ENCODE measurements at places on chromosomes 13 and 19. TPM values are rescaled to one million over a fixed set of nuclear protein-coding genes. Genes with fewer than 3 reads are reported as not detected.

Gene FAM216B
- not detected for polyA plus RNA-seq

Gene DYRK1B
- polyA plus RNA-seq: 26.1 TPM

Gene SHISA7
- 0.06 TPM for polyA plus RNA-seq

Gene SPACA6
- 4.9 TPM for polyA plus RNA-seq

Gene C1QTNF9
- polyA plus RNA-seq: not detected

Gene TEX26
- polyA plus RNA-seq: not detected

Gene SUGP2
- polyA plus RNA-seq: 161 TPM

Gene KLK2
- 1.2 TPM for polyA plus RNA-seq

Gene LMTK3
- polyA plus RNA-seq: 0.19 TPM

Gene PDX1
- not detected for polyA plus RNA-seq

Gene SOHLH2
- polyA plus RNA-seq: not detected

GRCh38 chr19:38370299-38370698, 4.1 kb upstream of the PSMD8 start:
- no peaks in the 10 kb centered on the region for H3K36me3 ChIP-seq
- no peak for DNase-seq
- H3K27me3 ChIP-seq: no peaks in the 10 kb centered on the region
- no peak overlapping the region for H3K4me3 ChIP-seq
- H3K4me1 ChIP-seq: peaks cover 6% of the 10 kb centered on the region
- no peak overlapping the region for H3K27ac ChIP-seq

DNA sequence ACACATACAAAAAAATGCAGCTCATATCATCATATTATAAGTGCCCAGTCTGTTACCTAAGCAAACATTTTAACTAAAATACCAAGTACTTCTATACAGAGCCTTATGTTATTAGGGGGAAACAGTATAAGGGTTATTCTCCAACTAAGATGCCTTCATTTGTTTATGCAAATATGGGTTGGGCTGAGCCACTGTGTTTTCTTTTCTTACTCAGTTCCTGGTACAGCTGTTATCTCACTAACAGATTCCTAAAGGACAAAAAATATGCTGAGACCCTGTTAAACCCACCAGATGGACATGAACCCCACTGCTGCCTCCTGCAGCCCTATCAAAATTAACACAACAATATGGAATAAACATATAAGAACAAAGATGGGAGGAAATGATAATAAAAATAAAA, 34.5 kb upstream of the SMAD9 start:
- no peak overlapping the region for H3K4me3 ChIP-seq
- H3K27ac ChIP-seq: no peak overlapping the region
- DNase-seq: no peak
- peaks cover 41% of the 10 kb centered on the region for H3K36me3 ChIP-seq
- no peaks in the 10 kb centered on the region for H3K27me3 ChIP-seq
- H3K4me1 ChIP-seq: peaks cover 5% of the 10 kb centered on the region

DNA sequence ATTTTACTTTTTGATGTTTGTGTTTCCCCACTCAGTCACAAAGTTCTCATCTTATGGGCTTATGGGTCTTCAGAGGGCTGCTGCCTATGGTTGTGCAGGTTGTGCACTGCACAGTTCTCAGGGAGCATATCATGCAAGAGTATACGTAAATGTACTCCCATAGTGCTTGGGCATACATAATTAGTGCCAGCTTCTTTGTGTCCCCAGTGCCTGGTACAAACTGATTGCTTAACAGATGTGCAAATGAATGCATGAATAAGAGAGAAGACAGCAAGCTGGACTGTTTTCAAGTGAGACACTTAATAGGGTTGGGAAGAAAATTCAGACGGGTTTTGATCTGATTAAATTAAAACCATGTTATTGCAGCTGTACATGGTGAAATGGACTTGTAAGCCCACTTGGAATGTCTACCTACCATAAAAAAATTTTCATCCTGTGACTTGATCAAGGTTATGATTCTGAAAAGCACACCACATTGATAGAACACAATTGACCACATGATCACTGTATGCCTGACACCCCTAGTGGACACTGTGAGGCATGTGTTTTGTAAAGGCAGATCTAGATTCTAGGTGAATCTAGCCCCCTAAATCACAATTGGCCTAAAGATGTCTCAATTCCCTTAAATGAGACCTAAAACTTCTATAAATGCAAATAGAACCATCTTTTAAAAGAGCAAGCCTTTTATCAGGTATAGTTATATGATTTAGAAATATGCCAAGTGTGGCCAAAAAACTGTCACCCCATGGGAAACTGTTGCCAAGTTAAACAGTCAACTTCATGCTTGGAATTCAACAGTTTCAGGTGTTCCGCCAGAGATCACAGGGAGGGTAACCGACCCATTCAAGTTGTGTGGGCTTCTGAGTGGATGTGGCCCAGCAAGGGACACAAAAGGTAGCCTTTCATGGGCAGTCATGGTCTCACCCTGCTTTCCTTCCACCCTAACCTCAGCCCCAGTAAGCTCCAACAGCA, 27.9 kb downstream of the FAM124A start:
- H3K27ac ChIP-seq: no peak overlapping the region
- DNase-seq: no peak
- H3K27me3 ChIP-seq: no peaks in the 10 kb centered on the region
- H3K36me3 ChIP-seq: no peaks in the 10 kb centered on the region
- H3K4me1 ChIP-seq: peaks cover 16% of the 10 kb centered on the region

GRCh38 chr13:33109271-33109697, 93.1 kb downstream of the KL start:
- no peaks in the 10 kb centered on the region for H3K36me3 ChIP-seq
- no peak for DNase-seq
- H3K4me1 ChIP-seq: peaks cover 33% of the 10 kb centered on the region
- no peak overlapping the region for H3K27ac ChIP-seq

DNA sequence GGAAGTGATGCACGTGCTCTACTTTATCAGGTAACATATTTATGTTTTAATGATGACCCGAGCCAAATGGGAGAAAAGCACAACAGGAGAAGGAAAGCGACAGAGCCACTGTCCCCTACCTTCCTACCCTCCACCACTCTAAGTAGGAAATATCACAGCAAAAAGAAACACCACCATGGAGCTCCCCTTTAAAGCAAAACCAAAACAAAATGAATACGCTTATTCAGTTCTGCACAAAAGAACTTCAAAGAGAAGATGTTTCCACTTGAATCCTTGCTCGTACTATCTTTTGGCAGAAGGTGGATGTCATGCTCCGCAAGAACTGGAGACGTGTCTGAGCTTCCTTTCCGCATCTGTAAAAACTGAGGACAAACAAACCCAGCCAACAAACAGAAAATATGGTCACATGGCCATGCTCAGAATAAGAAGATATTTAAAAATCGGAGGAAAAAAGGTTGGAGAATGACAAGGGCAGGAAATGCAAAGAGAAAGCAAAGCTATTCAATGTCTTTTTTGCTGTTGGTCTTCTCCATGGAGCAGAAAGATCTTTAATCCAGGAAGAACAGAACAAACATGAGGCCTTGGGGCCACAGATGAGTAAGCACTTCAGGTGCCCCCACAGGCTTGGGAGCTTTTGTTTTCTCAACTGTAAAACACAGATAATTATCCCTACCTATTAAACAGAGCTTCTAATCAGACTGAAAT, 19.5 kb downstream of the N4BP2L1 start:
- peaks cover 6% of the 10 kb centered on the region for H3K4me1 ChIP-seq
- no peak for DNase-seq
- no peak overlapping the region for H3K4me3 ChIP-seq
- H3K36me3 ChIP-seq: peaks cover 26% of the 10 kb centered on the region

- no peaks in the 10 kb centered on the region for H3K27me3 ChIP-seq
- no peak overlapping the region for H3K27ac ChIP-seq
- H3K4me1 ChIP-seq: no peaks in the 10 kb centered on the region
- no peak overlapping the region for H3K4me3 ChIP-seq
- no peaks in the 10 kb centered on the region for H3K36me3 ChIP-seq
Measured at GRCh38 chr19:30696514-30696913, 324.3 kb downstream of the ZNF536 start.

DNA sequence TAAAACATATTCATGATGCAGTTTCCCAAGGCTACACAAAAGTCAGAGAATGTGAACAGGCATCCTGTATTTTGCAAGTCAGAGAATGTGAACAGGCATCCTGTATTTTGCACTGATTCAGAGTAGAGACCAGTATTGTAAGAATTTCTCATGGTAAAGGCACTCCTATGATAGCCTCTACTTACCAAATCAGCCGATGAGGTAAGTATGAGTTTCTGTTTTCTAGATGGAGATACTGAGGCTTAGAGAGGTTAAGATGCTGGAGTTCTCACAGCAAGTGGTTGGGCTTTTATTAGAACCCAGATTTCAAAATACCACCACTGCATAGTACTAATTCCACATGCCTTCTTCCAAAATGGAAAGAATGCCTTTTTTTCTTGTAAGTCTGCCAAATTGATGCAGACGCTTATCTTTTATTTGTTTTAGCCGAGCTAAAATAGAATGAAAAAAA, 12.3 kb downstream of the TPT1 start:
- no peak for DNase-seq
- H3K4me3 ChIP-seq: no peak overlapping the region
- no peak overlapping the region for H3K27ac ChIP-seq
- peaks cover 18% of the 10 kb centered on the region for H3K4me1 ChIP-seq
- no peaks in the 10 kb centered on the region for H3K36me3 ChIP-seq
- H3K27me3 ChIP-seq: no peaks in the 10 kb centered on the region

- no peaks in the 10 kb centered on the region for H3K4me1 ChIP-seq
- H3K4me3 ChIP-seq: no peak overlapping the region
- no peaks in the 10 kb centered on the region for H3K27me3 ChIP-seq
- no peaks in the 10 kb centered on the region for H3K36me3 ChIP-seq
Measured at GRCh38 chr19:3194106-3195087, 8.7 kb downstream of the NCLN start.

- H3K27ac ChIP-seq: no peak overlapping the region
- H3K4me3 ChIP-seq: no peak overlapping the region
- no peak for DNase-seq
- no peaks in the 10 kb centered on the region for H3K36me3 ChIP-seq
- no peaks in the 10 kb centered on the region for H3K4me1 ChIP-seq
Measured at GRCh38 chr19:13691569-13692435, 72.5 kb upstream of the MRI1 start.

DNA sequence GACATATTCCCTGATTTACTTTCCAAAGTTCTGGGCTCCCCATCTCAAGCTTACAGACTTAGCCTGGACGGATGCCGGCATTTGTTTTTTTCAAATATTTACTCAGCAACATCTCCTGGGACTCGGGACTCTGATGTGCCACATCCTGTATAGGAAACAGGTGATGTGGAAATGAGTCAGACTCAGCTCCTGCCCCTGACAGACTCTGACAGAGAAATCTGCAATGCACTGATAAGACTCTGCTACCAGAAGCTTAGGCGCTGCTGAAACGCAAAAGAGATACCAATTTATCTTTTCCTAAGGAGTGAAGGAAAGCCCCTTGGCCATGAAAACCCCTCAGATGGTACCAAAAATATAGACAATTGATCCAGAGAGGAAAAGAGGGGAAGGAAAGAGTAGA, 16.2 kb downstream of the LAIR2 start:
- no peak overlapping the region for H3K4me3 ChIP-seq
- DNase-seq: no peak
- no peak overlapping the region for H3K27ac ChIP-seq
- H3K27me3 ChIP-seq: peaks cover 5% of the 10 kb centered on the region

- DNase-seq: no peak
- no peak overlapping the region for H3K27ac ChIP-seq
- no peaks in the 10 kb centered on the region for H3K27me3 ChIP-seq
- no peaks in the 10 kb centered on the region for H3K36me3 ChIP-seq
Measured at GRCh38 chr13:109000207-109000606, 370.8 kb downstream of the MYO16 start.

DNA sequence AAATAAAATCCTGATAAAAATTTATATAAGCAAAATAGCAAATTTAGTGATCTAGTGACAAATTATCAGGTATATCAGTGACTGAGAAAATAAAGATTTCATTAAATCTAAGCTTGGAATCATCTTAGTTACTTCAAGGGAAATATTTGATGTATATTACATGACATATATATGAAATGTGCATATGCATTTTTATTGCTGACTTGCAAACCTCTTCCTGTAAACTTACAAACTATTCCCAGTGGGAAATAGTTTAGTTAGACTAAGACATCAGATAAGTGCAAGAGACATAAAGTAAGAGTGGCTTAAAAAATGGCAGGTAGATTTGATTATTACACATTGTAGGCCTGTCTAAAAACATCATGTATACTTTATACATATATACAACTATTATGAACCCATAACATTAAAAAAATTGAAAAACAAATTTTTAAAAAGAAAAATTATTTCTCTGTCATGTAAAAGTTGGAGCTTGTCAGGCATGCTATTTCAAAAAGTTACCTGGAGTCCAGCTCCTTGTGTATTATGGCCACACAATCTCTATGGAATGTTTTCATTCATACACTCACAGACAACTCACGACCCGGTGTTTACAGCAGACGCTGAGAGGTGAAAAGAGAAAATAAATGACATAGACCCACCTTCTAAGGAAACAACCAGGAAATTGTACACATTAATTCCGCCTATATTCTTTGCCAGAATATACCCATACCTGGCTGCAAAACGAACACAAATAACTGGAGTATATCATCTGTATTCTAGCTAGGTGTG, 724.5 kb downstream of the SLITRK6 start:
- no peak overlapping the region for H3K4me3 ChIP-seq
- H3K27me3 ChIP-seq: no peaks in the 10 kb centered on the region
- DNase-seq: no peak
- H3K4me1 ChIP-seq: no peaks in the 10 kb centered on the region
- H3K27ac ChIP-seq: no peak overlapping the region
- no peaks in the 10 kb centered on the region for H3K36me3 ChIP-seq

DNA sequence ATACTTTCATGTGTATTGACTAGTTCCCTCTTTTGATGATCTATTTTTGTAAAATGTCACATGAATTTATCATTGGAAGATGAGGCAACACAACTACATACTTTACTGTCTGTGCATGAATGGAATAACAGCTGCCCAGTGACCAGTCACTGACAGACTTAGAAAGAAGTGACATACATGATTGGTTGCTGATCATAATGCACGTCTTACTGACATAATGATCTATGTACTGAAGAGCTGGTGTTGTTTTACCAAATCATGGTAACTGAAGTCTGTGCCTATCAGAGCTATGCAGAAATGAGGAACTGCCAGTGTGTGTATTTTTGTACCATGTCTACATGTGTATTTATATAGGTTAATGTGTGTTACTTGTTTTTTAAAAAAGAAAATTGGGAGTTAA, 26.5 kb downstream of the GPR18 start:
- DNase-seq: peak; percentile 81
- H3K4me3 ChIP-seq: peak overlapping the region; percentile 23
- H3K36me3 ChIP-seq: no peaks in the 10 kb centered on the region

DNA sequence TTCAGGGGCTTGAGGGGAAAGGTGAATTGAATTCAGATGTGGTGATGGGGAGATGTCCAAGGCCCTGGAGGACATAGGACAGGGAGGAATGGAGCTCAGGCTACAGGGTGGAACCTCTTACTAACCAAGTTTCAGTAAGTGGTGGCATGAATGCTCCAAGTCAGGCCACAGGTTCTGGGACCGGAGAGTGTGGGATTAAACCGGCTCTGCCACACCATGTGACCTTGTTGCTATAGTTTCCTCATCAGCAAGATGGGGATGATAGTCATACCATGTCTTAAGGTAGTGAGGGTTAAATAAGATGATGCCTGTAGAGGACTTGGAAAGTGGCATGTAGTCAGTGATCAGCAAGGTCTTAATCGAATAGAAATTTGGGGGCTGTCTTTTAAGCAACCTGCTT, 16.3 kb downstream of the GPR183 start:
- H3K27me3 ChIP-seq: no peaks in the 10 kb centered on the region
- H3K4me3 ChIP-seq: no peak overlapping the region
- H3K27ac ChIP-seq: no peak overlapping the region
- peaks cover 72% of the 10 kb centered on the region for H3K4me1 ChIP-seq
- DNase-seq: no peak

Data from B cell (primary cell).